HT1080 (cell line): ENCODE measurements at places on chromosomes 5 and 9.

DNA sequence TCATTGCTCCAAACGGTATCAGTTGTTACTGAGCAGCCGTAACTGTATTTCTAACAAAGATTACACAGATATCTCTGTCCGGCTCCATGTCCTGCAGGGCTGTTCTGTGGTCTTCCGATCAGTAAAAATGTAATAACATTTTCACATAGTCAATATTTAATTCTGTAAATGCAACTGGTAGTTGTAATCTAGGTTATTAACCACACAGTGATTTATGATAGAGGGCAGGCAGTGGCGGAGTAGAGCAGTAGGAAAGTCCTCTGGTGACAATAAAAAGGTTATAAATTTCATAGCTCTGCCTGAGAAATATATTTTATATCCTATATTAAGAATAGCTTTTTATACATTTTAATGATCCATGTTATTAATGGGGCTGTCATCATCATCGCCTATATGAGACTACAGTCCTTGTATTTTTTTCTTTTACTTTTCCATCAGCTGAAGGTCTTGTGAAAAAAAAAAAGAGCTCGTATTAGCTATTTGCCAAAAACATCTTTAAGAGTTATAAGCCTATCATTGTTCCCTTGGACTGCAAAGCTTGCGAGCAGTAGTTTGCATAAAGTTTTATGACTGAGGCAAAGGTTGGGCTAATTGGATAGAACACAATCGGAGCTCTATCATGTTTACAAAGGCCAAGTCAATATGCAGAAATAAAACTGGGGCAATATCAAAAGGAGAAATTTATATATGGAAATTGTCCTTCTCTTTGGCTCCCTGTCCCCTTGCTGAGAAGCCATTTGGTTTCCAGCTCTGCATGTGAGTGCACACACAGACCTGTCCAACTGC, 648.0 kb downstream of the IRX1 start:
- no peak for DNase-seq

GRCh38 chr5:169229342-169229892, 71.5 kb downstream of the SLIT3 start:
- no peak for DNase-seq

DNA sequence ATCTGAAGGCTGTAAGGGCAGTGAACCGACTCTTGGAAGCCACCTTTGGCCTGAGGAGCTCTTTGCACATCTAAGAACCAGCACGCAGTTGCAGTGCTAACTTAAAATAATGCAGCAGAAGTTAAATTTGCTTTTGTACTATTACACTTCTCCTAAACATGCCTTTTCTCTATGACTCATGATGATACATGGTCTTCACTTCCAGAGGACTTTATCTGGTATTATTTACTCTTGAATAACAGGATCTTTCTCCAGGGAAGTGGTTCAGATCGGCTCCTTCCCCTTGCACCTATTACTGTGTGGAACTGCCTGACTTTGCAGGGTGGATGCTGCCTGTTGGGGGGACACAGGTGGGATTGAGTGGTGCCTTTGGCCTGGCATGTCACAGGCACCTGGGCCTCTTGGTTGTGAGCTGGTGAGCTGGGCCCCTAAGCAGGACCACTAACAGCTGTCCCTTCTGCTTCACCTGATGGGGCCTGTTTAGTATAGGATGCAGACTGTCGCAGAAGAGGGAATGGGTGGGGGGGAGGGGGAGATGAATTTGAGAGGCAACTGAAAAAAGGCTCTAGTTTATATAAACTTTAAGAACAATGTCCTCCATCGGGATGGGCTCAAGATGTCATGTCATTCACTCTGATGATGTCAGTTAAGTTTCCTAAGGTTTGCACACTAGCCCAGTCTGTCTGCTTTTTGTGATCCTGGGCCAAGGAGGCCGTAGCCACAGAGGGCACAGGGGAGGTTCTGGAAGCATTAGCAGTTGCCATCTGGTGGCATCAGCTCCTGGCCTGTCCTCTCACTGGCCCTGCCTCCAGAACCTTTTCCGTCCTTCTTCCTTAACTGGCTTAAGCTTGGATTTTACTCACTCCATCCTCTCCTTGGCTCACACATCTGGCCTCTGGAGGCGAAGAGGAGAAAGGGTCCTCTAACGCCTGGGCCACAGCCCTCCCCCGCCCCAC, 33.9 kb upstream of the GABBR2 start:
- peak; percentile 71 for DNase-seq

DNA sequence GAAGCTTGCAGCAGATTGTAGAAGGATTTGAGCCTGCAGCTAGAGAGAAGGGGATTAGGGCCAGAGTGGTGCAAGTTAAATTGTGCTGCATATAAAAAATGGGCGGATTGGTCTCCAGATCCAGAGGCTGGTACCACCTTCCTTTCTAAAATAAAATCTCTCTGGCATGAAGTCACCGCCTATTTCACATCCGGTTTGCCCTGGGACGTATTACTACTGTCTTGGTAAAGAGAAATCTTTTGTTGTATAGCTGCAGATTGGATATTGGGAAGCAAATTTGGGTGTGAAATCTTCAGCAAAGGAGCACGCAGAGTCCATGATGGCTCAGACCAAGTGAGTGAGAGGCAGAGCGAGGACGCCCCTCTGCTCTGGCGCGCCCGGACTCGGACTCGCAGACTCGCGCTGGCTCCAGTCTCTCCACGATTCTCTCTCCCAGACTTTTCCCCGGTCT, at the start of gene GABRA1:
TSS of gene GABRA1 (plus strand) at position 180 of the 451 bp plus-strand sequence. CDS start 2,691 bp downstream, outside the sequence.
- DNase-seq: no peak

DNA sequence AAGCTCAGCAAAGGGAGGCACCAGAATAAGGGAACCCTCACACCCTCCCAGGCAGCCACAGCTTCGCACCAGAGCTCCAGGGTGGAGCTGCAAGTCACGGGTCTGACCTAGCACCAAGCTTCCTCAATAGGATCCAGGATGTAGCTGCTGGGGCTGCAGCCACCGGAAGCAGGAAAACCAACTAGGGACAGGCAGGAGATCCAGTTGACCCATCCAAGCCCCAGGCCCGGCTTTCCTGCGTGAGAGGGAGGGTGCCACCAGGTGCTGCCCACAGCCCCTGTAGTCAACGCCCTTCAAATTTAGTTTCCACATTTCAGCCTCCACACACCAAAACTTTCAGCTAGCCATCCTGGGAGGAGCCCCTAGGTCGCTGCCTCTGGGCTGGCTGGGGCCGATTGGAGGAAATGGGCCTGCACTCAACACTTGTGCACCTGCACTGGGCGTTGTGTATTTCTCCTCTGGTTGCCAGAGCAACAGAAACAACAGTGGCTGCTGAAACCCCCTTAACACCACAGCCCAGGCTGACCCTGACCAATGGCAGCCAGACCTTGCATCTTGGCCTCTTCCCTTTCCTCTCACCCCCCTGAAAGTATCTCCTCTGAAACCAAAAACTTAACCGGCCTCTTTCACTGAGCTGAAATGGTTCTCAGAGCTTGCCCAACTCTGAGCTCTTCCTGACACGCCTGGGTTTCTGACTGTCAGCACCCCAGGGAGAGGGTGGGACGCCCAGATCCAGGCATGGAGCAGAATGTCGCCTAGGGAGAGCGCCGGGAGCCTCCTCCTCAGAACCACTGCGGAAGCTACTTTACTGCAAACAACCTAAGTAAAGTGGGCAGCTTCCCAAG, 226.5 kb upstream of the MAP3K1 start:
- no peak for DNase-seq

GRCh38 chr5:175652741-175653663, 4.9 kb upstream of the HRH2 start:
- DNase-seq: peak; percentile 84

DNA sequence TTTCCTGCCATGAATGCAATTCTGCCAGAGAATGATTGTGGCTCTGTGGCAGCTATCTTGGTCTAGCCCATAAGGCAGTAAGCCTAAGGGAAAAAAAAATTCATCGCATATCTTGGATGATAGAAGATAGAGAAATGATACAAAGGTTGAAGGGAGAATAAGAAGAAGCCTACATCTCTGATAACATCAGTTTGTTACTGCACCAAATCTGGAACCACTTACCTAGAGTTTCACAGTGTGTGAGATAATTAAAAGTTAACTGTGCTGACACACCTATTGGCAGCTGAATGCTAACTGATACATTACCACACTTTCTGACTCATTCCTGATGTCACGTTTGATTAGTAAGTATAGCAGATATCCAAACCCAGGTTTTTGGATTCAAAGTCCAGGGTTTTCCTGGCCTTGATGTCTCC, 91.6 kb upstream of the TAF11L2 start:
- DNase-seq: peak; percentile 24
